Caco-2 (cell line): ENCODE measurements at places on chromosomes 13 and 19.

- DNase-seq = no peak
- no peak overlapping the region for H3K27ac ChIP-seq
These were observed 37.4 kb downstream of the NAXD start for GRCh38 chr13:110652764-110653163.

GRCh38 chr13:75366380-75367280, 115.3 kb downstream of the TBC1D4 start:
- no peak overlapping the region for H3K4me3 ChIP-seq
- H3K27me3 ChIP-seq = no peaks in the 10 kb centered on the region; the same call in 1 of the 2 replicates
- H3K27ac ChIP-seq = peak overlapping the region; percentile 26
- no peak for DNase-seq
- peaks cover 87% of the 10 kb centered on the region for H3K4me1 ChIP-seq

DNA sequence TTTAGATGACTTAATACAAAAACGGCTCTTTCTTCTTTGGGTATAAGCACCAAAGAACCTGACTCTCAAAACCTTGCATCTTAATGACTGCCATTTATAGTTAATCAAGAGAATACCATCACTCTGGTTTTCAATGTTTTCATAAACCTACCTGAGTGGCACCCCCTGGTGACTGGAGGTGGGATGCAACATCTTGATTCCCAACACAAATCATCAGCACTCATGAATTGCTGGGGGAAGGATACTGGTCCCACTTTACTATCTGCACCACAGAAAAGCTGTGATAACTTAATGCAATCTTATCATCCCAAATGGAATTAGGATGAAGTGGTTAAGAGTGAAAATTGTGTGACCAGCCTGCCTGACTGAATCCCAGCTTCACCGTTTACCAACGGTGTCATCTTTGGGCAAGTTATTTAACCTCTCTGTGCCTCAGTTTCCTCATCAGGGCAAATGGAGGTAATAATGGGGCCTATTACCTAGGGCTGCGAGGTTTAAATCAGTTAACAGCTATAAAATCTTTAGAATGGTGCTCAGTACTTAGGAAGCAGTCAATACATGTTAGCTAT, 366.4 kb downstream of the KLF12 start:
- peaks cover 14% of the 10 kb centered on the region; the same call in 1 of the 2 replicates for H3K4me1 ChIP-seq
- H3K36me3 ChIP-seq = no peaks in the 10 kb centered on the region
- H3K27me3 ChIP-seq = no peaks in the 10 kb centered on the region
- DNase-seq = no peak

DNA sequence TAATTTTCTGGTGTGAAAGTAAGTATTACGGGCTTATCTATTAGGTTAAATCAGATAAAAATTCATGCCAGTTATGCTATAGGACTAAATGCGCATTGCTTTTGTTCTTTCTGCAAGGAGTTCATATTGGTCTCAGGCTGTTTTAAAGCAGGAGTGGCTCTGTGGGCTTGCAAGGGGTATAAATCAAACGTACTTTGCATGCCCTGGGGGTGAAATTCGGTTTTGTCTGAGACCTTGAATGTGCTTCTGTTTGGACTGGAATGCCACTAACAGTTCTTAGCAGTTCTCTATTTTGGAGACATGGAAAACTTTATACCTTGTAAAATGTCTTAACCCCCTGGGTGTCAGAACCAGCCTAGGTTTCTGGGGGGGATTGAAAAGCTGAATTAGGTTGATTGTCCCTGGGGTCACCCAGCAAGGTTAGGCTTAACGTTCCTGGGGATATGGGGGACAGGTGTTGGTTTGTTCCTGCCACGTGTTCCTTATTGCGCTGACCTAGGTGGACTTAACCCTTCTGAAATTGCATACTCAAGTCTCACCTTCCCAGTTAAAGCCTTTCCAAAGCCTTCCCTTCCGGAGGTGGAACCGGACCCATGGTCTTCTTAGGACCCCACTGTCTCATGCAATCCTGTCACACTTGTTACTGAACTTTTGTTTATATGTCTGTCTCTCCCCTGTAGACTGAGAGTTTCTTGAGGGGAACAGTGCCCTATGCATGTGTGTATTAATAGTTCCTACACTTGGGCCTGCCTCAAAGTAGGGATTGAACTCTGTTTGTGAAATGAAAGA, 182.2 kb downstream of the LMO7 start:
- no peaks in the 10 kb centered on the region for H3K27me3 ChIP-seq
- DNase-seq = no peak
- peaks cover 7% of the 10 kb centered on the region for H3K4me1 ChIP-seq
- H3K36me3 ChIP-seq = peaks cover 2% of the 10 kb centered on the region

DNA sequence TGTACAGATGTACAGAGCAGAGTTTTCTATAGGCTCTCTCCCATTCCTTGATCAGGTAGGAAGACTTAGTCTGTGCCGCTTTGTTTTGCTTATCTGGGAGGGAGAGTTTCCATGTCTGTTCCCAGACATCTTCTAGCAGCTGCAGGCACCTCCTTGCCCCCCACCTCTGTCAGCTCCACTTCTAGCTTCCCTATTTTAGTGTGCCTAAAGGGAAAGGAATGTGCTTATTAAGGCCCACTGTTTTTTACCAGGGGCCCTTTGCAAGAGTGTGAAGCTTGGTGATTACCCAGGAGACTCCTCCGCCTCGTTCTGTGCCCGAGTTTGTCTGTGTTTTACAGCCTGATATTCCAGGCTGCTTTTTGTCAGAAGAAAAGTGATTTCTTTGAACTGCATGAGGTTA, 1984.4 kb downstream of the OLFM4 start:
- no peak overlapping the region for H3K27ac ChIP-seq
- H3K4me3 ChIP-seq = no peak overlapping the region
- H3K4me1 ChIP-seq = no peaks in the 10 kb centered on the region
- DNase-seq = no peak

DNA sequence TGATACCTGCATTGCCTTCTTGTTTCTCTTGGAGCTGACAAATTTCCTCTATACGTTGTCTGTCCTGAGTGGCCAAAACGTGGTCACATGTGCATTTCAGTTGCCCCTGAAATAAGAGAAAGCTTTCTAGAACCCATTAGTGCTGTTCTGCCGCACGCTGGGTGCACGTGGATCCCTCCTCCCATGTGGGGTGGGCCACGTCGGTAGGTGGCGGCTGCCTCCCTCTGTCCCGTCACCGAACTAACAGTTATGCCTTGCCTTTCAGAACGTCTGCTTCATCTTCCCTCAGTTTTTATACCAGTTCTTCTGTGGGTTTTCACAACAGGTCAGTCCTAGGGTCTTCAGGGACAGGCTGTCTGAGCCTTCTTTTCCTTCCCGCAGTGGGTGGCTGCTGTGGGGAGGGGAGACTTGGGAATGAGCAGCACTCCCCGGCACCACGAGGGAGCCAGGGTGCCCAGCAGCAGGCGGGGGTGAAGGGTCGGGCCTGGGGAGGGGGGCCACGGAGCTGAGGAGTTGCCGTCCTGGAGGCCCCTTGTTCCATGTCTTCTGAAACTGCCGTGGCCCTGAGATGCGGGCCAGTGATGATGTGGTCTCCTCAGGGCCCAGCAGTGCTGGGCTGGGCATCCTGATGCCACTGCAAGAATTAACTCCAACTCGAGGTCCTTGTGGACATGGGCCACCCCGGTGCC, 109.7 kb upstream of the MCF2L start:
- no peaks in the 10 kb centered on the region for H3K4me1 ChIP-seq
- peaks cover 7% of the 10 kb centered on the region for H3K36me3 ChIP-seq
- H3K27ac ChIP-seq = no peak overlapping the region
- H3K4me3 ChIP-seq = no peak overlapping the region

GRCh38 chr19:38744874-38745273, 600 bp upstream of the CAPN12 start:
- no peak overlapping the region for H3K27ac ChIP-seq
- H3K27me3 ChIP-seq = no peaks in the 10 kb centered on the region
- no peaks in the 10 kb centered on the region for H3K36me3 ChIP-seq
- no peaks in the 10 kb centered on the region for H3K4me1 ChIP-seq

- no peak overlapping the region for H3K27ac ChIP-seq
- H3K4me1 ChIP-seq = no peaks in the 10 kb centered on the region
These were observed 303.9 kb downstream of the SLITRK5 start for GRCh38 chr13:87975035-87975434.

- no peak overlapping the region for H3K27ac ChIP-seq
- no peaks in the 10 kb centered on the region for H3K36me3 ChIP-seq
- H3K27me3 ChIP-seq = 0 out of 2 replicates have a peak, but pooled peaks cover 1% of the 10 kb centered on the region
- H3K4me1 ChIP-seq = no peaks in the 10 kb centered on the region
- no peak overlapping the region for H3K4me3 ChIP-seq
- no peak for DNase-seq
These were observed 30.8 kb upstream of the RFC3 start for GRCh38 chr13:33787051-33787591.

DNA sequence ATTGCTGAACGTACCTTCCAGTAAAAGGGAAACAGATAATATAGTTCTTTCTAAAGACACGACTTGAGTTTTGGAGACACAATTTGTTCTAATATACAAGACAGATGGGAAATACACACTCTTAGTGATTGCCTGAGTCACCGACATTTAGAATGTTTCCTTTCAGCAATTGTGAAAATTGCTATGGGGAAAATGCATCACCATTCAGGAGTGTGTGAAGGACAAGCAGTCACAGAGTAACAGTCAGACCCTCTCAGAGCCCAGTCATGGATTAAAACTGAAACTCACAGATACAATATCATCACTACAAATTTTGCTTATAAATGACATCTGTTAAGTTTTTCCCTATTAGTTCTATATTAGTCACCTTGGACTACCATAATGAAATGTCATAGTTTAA, 286.1 kb downstream of the SPRY2 start:
- no peaks in the 10 kb centered on the region for H3K4me1 ChIP-seq
- no peaks in the 10 kb centered on the region for H3K36me3 ChIP-seq
- no peak overlapping the region for H3K4me3 ChIP-seq
- no peaks in the 10 kb centered on the region for H3K27me3 ChIP-seq
- no peak for DNase-seq
- H3K27ac ChIP-seq = no peak overlapping the region

GRCh38 chr13:40994581-40995230, 24.4 kb downstream of the ELF1 start:
- DNase-seq = no peak
- no peaks in the 10 kb centered on the region for H3K36me3 ChIP-seq
- peaks cover 59% of the 10 kb centered on the region for H3K4me1 ChIP-seq
- H3K4me3 ChIP-seq = no peak overlapping the region

GRCh38 chr19:11560404-11561051, 1.5 kb upstream of the ELOF1 start:
- 0 out of 2 replicates have a peak, but pooled peaks cover 5% of the 10 kb centered on the region for H3K4me1 ChIP-seq
- H3K36me3 ChIP-seq = no peaks in the 10 kb centered on the region; the same call in 1 of the 2 replicates
- H3K27ac ChIP-seq = no peak overlapping the region
- DNase-seq = peak; percentile 76

DNA sequence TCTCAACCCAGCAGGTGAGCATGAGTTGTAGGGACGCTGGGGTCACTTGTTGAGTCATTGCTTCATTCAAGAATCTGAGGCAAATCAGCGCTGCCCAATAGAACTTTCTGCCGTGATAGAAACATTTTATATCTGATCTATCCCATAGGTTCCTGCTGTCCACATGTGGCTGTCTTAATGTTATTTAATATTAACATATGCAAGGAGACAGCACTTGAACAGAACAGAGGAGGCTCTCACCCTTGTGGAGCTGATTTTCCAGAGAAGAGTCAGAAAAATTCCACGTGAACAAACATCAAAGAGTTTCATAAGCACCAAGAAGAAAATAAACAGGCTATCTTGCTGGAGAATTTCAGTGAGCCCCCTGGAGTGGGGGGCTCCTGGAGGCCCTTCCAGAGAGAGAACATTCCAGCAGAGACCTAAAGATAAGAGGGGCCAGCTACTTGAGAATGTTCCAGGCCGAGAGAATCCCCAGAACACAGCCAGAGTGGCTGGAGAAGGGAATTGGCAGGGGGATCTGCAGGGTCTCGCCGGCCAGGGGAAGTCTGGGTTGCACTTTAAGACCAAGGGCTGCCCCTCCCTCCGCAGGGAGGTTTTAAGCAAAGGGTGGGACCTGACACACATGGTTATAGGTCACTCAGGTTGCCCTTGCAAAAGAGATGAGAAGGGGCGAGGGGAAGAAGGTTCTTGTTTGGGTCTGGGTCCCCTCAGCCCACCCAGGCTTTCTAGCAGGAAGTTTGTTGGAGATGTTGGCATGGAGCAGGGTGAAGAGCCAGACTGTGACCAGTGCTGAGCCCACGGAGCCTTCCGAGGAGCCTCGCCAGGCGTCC, 135.7 kb downstream of the CRYL1 start:
- no peak overlapping the region for H3K4me3 ChIP-seq
- no peak overlapping the region for H3K27ac ChIP-seq
- DNase-seq = no peak
- H3K36me3 ChIP-seq = no peaks in the 10 kb centered on the region
- H3K27me3 ChIP-seq = no peaks in the 10 kb centered on the region

DNA sequence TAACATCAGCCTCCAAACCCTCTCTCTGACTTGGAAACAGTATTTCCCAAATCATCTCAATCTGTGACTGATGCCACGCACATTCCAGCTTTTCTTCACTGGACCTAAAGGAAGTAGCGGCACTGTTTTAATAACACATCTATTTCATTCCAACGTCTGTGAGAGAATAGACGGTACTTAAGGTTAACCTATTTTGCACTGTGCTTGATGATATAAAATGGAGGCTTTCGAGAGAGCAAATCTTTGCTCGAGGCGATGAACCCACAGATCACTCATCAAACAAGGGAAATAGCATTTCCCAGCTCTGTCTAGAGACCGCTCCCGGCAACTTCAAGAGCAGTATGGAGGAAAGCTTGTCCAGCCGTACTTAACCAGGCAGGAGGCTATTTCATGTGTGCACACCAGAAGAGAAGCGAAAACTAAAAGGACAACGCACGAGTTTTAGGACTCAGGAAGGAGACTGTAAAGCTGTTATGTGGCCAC, 2.9 kb downstream of the UBL3 start:
- H3K4me1 ChIP-seq = peaks cover 43% of the 10 kb centered on the region
- DNase-seq = peak; percentile 53
- no peaks in the 10 kb centered on the region for H3K27me3 ChIP-seq
- H3K36me3 ChIP-seq = no peaks in the 10 kb centered on the region
- H3K27ac ChIP-seq = peak overlapping the region; percentile 96

DNA sequence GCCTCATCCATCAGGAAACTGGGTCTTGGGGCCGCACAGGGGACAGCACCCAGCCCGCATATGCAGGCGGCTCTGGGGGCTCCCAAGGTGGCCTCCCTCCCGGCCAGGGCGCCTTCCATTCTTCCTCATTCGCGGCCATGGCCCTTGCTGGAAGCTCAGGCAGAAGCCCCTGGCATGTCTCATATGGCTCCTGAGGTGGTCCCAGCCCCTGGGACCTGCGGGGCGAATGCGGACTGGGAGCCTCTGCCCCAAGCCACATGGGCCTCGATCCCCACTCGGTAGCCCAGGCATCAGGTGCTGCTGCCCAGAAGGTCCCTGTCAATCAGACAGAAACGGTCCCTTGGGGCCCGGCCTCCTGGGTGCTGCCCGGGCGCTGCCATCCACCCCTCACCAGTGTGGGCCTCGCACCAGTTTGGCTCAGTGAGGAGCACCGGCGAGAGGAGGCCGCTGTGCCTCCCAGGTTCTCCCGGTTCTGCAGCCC, 301.6 kb downstream of the TEX29 start:
- H3K27me3 ChIP-seq = no peaks in the 10 kb centered on the region
- DNase-seq = no peak
- H3K27ac ChIP-seq = no peak overlapping the region
- H3K36me3 ChIP-seq = no peaks in the 10 kb centered on the region
- no peak overlapping the region for H3K4me3 ChIP-seq

GRCh38 chr13:21347753-21348318, 111.3 kb downstream of the ZDHHC20 start:
- no peaks in the 10 kb centered on the region for H3K4me1 ChIP-seq
- H3K27me3 ChIP-seq = no peaks in the 10 kb centered on the region
- DNase-seq = no peak
- H3K36me3 ChIP-seq = no peaks in the 10 kb centered on the region
- no peak overlapping the region for H3K27ac ChIP-seq
